ENCODE measurements at places on chromosomes 16 and 17.

DNA sequence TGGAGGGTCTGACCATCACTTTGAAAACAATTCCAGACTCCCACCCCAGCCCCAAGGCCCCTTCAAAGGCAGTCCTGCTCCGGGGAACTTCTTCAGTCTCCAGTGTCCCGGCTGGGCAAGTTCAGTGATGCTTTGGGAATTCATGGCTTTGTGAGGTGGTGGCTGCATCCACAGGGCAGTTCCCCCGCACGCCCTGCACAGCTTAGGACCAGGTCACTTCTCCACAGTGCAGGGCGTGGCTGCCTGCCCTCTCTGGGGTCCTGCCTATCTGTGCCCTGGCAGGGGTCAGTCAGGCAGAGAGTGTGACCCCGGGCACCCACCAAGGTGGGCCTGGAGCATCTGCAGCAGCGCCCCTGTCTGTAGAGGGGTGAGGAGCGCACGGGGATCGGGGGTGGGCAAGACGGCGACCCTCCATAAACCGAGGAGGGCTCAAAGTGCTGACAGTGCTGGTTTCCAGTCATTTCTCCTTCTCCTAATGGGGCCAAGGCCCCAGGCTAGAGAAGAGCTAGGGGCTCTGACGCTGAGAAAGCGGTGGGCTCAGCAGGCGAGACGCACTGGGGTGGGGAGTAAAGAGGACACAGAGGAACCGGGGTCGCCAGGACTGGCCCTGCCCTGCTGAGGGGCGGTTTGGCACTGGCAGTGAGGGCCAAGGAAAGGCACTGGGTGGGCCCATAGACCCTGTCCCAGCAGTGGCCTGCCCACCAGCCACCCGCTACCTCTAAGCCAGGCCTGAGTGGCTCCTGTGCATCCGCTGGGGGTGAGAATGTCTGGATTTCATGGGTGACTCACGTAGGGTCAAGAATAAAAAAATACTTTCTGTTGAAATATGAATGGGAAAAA is 4.2 kb upstream of the ARHGAP27 start:
- no peak for DNase-seq

DNA sequence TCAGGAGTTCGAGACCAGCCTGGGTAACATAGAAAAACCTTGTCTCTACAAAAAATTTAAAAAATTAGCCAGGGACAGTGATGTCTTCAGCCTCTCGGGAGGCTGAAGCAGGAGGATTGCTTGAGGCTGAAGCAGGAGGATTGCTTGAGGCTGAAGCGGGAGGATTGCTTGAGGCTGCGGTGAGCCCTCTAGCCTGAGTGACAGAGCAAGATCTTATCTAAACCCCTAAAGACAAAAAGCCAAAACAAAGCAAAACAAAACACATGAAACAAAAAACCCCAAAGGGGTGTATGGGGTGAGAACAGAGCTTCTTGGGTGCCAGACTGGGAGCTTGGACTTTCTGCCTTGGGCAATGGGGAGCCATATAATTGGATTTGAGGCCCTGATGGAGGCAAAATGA is 2.6 kb downstream of the SPNS3 start:
- DNase-seq: no peak

GRCh38 chr16:22318690-22319358 is 21.6 kb downstream of the POLR3E start:
- DNase-seq: no peak

DNA sequence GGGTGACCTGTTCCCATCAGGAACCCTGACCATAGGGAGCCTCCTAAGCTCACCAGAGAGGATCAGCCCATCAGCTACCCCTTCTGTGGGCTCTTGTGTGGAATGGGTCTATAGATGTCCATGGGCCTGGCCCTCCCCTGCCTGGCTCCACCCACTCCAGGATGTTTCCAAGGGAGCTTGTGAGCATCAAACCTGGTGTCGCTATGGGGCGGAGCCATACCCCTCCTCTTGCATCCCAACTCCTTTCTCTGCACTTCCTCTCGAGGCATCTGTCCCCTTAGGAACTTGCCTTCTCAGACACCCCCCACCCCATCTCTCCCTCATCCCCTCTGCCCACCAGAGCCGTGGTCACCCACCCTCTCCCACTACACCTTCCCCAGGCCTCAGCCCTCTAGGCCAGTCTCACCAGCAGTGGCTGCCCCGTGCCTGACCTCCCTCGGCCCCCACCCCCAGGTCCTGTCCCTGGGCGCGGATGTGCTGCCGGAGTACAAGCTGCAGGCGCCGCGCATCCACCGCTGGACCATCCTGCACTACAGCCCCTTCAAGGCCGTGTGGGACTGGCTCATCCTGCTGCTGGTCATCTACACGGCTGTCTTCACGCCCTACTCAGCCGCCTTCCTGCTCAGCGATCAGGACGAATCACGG is 10.4 kb downstream of the KCNH6 start:
- no peak for DNase-seq

GRCh38 chr16:48446534-48446920 is 61.3 kb upstream of the SIAH1 start:
- DNase-seq: no peak
